ENCODE measurements at places on chromosomes 7 and 10.

- H3K27ac ChIP-seq = no peak overlapping the region
- no peaks in the 10 kb centered on the region for H3K4me1 ChIP-seq
- DNase-seq = no peak
- no peaks in the 10 kb centered on the region for H3K36me3 ChIP-seq
- H3K4me3 ChIP-seq = no peak overlapping the region
Measured at GRCh38 chr7:135519871-135520270, 10.0 kb upstream of the CNOT4 start.

DNA sequence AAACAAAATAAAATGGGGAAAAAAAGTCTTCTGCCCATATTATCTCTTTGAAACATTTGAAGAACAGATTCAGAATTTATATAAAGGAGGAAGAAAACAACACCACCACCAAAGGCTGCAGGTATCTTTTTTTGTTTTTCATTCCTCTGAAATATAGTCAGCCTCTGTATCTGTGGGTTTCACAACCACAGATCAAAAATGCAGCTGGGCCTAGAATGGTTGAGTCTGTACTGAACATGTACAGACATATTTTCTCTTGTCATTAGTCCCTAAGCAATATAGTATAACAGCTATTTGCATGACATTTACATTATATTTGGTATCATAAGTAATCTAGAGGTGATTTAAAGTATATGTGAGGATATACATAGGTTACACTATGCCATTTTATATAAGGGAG lies 559.7 kb upstream of the LRRN3 start:
- H3K4me3 ChIP-seq = no peak overlapping the region
- no peak for DNase-seq
- H3K36me3 ChIP-seq = no peaks in the 10 kb centered on the region
- H3K4me1 ChIP-seq = no peaks in the 10 kb centered on the region
- H3K27me3 ChIP-seq = no peaks in the 10 kb centered on the region

DNA sequence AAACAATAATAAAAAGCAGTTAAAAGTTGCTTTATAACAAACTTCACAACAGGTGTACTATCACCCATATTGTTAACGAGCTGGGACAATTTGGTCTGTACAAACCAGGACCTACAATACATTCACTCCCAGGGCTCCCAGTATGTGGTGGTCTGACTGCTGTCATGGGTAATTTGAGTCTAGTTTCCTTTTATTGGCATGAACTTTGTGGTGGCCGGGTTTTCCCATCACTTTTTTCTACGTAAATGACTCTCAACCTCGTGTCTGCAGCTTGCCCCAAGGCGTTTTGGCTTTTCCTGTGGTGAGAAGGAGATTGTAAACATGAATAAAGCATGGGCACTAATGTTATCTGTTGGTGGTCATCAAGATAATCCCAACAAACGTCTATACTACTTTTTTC lies 118.7 kb upstream of the CDK6 start:
- H3K27ac ChIP-seq = no peak overlapping the region
- no peak for DNase-seq
- H3K36me3 ChIP-seq = no peaks in the 10 kb centered on the region
- H3K4me1 ChIP-seq = no peaks in the 10 kb centered on the region

GRCh38 chr10:116215651-116216050 lies 57.4 kb downstream of the GFRA1 start:
- no peak overlapping the region for H3K27ac ChIP-seq
- H3K27me3 ChIP-seq = no peaks in the 10 kb centered on the region
- H3K36me3 ChIP-seq = no peaks in the 10 kb centered on the region
- H3K4me1 ChIP-seq = no peaks in the 10 kb centered on the region

DNA sequence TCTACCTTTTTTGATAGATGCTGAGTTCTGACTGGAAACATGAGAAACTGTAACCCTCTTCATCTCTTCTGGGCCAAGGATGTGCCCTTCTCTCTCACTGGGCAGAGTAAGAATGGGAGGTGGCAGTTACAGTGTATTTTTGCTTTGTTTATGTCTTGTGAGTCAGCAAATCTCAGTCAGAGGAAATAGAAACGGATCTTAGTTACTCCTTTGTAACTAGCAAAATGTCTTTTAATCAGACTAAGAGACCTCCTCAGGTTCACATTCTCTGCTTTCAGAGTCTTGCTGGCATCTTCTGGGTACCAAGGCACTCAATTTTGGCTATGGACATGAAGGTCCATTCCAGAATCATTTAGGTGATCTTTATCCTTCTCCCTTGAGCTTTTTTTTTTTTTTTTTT lies 70.9 kb downstream of the HHEX start:
- no peak overlapping the region for H3K27ac ChIP-seq
- H3K4me1 ChIP-seq = peaks cover 17% of the 10 kb centered on the region
- no peak for DNase-seq

DNA sequence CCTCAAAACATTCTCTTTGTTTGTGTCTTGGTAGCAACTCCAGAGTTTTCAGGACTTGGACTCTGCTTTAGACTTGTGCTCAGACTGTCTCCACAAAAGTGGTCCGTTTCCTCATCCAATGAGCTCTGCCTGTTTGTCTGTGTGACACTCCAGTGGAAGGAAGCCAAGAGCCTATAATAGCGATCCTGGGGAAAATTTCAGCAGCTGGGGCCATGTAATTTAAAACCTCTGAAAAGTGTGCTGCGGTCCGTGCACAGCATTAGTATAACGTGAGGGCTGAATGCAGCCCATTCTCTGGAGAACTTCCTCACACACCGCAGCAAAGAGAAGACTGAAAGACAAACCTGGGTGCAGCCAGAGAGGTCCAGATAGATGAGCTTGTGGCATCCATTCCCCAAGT lies at the start of gene LRRC17:
TSS of gene LRRC17 (plus strand) at position 259 of the 400 bp plus-strand sequence. CDS start 20,914 bp downstream, outside the sequence.
- no peak for DNase-seq
- H3K4me3 ChIP-seq = peak within 1 kb of the TSS; percentile 17
- H3K27me3 ChIP-seq = no peaks in the 10 kb centered on the region
- H3K27ac ChIP-seq = no peak within 1 kb of the TSS
- no peaks in the 10 kb centered on the region for H3K36me3 ChIP-seq

DNA sequence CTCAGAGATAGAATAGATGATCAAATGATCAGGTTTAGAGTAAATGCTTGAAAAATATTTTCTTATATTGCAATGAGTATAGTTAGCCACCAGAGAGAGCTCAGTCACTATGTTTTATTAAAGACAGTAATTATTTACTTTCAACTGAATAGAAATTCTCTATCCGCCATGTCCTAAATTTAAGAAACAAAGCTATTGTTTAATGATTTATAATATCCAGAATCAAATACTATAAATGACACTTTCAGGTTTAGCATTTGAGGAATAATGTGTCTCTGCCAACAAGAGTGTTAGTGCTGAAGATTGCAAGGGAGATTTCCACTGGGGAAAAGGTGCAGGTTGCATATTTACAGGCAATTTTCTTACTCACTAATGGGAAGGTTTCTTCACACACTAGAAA lies 184.7 kb downstream of the DGKB start:
- H3K27me3 ChIP-seq = no peaks in the 10 kb centered on the region
- H3K27ac ChIP-seq = no peak overlapping the region

DNA sequence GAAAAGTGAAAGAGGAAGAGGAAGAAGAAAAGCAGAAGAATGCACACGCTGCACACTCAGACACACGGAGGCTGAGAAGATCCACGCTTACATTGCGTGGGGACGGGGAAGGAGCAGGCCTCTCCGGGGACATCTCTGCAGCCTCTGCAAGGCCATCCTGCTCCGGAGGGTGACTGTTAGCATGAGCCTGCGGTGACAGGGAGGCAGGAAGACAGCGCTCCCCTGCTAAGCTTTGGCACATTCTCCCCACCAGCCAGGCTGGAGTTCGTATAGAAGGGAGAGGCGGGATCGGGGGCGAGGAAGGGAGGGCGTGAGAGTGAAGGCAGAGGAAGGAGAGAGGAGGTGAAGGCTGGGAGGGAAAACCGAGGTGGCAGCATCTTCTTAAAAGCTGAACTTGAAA lies 366.0 kb upstream of the SHH start:
- no peak for DNase-seq
- no peaks in the 10 kb centered on the region for H3K4me1 ChIP-seq
- no peak overlapping the region for H3K4me3 ChIP-seq
- H3K27ac ChIP-seq = no peak overlapping the region

DNA sequence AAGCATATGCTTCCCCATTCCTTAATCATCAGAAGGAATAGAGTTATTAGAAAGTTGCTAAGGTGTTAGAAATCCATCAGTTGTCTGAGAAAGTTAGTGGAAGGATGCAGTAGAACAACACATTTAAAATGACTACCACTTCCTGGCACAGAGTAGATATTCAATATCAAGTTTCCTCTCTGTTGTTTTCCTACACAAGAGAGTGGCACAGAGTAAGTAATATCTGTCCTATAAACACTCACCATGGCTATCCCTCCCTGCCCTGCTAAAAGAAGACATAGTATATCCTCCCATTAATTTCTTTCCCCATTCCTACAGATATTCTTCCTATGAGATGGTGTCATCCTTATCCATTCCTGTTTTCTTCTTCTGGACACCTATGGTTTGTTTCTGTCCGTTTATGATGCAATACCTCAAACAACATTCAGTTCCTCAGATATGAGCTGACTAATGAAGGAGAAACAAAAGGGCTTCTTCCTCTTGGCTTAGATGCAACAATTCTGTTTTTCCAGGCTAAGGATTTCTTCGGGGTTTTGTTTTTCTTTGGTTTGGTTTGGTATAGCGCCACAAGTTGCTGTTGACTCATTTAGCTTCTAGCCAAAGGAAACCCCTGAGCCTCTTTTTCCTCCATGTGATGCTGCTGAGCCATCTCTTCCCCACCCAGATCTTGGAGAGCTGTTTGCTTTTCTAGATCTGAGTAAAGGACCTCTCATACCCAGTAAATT lies 32.9 kb upstream of the BPGM start:
- H3K27ac ChIP-seq = no peak overlapping the region
- H3K4me3 ChIP-seq = no peak overlapping the region
- no peaks in the 10 kb centered on the region for H3K4me1 ChIP-seq
- no peaks in the 10 kb centered on the region for H3K36me3 ChIP-seq

DNA sequence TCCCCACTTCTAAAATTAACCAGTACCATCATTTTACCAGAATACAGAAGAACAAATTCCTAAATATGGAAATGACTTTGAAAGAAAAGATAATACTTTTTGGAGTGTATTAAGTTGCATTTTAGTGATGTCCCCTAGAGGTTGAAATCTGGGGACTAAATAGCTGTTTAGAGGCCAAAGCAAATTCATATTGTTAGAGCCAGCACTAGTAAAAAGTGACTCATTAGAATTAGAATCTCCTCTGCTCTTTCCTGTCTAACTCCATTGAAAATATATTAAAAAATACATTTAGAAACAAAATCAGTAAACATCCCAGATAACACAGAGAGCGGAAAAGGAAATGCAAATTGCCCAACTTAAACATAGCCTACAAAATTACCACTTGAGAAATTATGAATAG lies 1189.6 kb upstream of the C7orf33 start:
- no peaks in the 10 kb centered on the region for H3K27me3 ChIP-seq
- no peaks in the 10 kb centered on the region for H3K36me3 ChIP-seq
- no peaks in the 10 kb centered on the region for H3K4me1 ChIP-seq
- no peak overlapping the region for H3K27ac ChIP-seq

DNA sequence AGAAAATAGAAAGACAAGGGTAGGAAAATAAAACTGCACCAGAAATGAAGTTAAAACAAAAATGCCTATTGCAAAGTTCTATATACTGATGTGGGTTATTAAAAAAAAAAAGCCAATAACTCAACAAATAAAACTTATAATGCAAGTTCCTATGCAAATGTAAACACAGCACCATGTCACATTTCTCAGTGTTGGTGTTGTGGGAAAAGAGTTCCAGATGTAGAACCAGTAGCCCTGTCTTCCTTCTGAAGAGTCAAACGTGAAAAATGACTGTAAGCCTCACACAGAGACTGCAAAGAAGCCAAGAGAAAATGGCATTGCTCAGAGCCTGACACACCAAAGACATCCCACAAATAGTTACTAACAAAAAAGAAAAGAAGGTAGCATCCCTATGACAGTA lies 10.1 kb downstream of the PON2 start:
- no peaks in the 10 kb centered on the region for H3K36me3 ChIP-seq
- no peak overlapping the region for H3K4me3 ChIP-seq
- H3K27me3 ChIP-seq = no peaks in the 10 kb centered on the region
- no peak for DNase-seq

DNA sequence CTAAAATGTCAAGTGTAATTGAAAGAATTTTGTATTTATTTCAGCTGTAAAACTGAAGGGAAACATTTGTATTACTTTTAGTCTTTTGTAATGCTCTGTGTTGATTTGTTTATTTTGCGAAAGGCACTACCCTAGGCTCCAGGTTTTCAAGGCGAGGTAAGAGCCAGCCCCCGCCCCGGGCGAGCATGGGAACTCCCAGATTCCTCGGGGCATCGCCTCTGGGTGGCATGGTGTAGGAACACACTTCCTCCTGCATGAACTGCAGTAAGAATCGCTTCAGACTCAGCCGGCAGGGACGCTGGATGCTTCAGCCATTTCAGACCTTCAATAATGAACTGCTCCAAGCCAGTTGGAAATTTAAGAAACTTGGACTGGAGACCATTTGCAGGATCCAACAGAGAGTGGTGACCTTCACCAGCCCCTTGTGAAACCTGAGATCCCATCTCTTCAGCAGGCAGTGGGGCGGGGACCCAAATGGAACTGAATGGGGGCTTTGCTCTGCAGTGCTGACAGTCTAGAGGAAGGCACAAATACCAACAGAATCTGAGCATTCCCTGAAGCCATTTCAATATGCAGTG lies 544.3 kb upstream of the MGMT start:
- no peak for DNase-seq
- H3K27me3 ChIP-seq = no peaks in the 10 kb centered on the region
- no peak overlapping the region for H3K27ac ChIP-seq
- no peak overlapping the region for H3K4me3 ChIP-seq
- H3K4me1 ChIP-seq = no peaks in the 10 kb centered on the region
- no peaks in the 10 kb centered on the region for H3K36me3 ChIP-seq

- H3K36me3 ChIP-seq = no peaks in the 10 kb centered on the region
- H3K27ac ChIP-seq = no peak overlapping the region
- DNase-seq = no peak
Measured at GRCh38 chr10:132311338-132311939, 3.7 kb upstream of the STK32C start.

DNA sequence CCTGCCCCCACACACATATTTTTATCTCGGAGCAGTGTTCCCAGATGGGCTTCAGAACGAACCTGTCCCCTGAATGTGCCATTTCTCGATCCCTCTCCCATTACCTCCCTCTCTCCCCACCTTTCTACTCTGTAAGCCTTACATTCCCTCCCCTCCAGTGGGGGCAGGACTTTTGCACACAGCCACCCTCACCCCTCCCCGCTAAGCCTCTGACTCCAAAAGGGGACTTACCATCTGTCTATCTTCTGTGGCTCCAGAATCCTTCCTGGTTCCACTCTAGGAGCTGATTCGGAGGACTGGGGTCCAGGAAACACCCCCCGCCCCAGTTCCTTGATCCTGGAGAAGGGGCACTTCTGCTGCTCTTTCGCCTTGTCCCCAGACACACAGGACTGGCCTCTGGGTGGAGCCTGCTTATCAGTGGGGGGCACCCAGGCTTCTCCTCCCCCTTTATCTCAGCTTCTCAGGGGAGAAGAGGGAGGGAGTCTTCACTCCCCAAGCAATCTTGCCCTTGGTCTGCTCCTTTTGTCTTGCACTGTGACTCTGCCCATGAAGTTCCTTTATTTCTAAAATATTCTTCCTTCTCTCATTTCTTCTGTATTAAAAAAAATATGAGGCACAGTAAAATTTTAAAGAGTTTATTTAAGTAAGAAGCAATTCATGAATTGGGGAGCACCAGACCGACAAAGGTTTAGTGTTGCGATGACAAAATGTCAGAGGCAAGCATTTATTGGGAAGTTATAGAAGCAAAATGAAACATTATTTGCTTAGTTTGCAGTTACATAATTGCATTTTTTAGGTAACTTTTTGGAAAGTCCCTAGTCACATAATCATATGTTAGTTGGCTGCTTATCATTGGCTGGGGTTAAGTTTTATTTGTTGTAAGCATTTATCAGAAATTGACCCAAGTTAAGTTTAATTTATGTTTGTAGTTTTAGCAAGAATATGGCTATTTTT lies at the start of gene KEL:
TSS of gene KEL (minus strand) at position 391 of the 954 bp plus-strand sequence. CDS start at position 234, 157 bp downstream.
- no peak for DNase-seq
- H3K36me3 ChIP-seq = no peaks in the 10 kb centered on the region
- no peaks in the 10 kb centered on the region for H3K27me3 ChIP-seq
- no peak within 1 kb of the TSS for H3K27ac ChIP-seq

All from thymus (tissue), 14 donors.